ENCODE measurements at places on chromosomes 4 and X.

GRCh38 chrX:13059637-13060499, 15.4 kb upstream of the FAM9C start:
- no peak for DNase-seq

DNA sequence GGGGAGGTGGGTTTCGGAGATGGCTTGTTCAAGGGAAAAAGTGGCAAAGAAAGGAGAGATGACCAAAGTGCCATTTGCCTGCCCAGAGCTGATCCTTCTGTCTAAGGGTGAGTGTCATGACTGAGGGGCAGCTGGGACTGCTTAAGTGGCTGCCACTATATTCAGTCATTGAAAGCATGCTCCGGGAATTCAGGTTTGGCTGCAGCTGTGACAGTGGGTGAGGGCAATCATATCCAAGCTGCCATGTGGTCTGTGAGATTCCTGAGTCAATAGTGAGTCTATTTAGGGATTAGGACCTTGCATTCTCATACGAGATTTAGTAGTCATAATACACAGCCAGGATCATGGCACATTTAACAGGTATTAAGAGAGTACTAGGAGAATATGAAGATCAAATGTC, 138.8 kb upstream of the BANK1 start:
- DNase-seq: no peak

GRCh38 chr4:67052814-67053675, 492.3 kb downstream of the CENPC start:
- DNase-seq: no peak

- DNase-seq: no peak
Measured at GRCh38 chr4:41214825-41215146, 444 bp upstream of the APBB2 start.

DNA sequence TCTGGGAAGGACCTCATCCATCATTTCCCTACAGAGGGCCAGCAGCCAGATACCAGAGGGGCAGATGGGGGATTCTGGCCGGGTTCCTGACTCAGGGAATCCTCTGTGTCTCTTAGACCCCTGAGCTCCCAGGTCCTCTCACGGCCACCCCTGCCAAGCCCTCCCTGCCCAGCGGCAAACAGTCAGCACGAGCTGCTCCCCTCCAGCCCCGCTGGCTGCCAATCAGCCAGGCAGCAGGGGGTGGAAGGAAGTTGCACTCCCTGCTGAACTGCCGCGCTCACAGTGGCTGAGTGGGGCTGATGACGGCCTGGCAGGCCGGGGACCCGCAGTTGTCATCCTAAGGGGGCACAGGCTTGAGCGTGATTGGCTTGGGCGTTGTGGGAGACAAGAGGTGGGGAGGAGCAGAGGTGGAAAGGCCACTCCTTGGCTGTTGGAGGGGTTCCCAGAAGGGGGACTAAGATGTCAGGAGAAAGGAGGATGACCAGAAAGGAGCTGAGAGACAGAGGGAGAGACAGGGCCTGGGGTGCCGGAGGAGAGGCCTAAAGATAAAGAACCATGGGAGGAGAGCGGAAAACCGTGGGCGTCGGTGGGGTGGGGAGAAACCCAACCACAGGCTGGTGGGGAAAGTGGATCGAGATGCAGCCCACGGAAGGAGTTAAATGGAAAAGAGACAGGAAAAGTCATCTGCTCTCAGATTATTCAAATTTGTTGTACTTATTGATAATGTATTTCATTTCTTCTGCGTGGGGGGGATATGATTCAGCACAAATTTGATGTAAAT, 4.4 kb upstream of the CCDC149 start:
- DNase-seq: no peak

- DNase-seq: no peak
Measured at GRCh38 chrX:16664626-16665025, 14.7 kb downstream of the S100G start.

GRCh38 chr4:123588631-123589241, 192.1 kb downstream of the SPRY1 start:
- no peak for DNase-seq

GRCh38 chr4:98928131-98928504, 815 bp downstream of the EIF4E start:
- peak; percentile 69 for DNase-seq

DNA sequence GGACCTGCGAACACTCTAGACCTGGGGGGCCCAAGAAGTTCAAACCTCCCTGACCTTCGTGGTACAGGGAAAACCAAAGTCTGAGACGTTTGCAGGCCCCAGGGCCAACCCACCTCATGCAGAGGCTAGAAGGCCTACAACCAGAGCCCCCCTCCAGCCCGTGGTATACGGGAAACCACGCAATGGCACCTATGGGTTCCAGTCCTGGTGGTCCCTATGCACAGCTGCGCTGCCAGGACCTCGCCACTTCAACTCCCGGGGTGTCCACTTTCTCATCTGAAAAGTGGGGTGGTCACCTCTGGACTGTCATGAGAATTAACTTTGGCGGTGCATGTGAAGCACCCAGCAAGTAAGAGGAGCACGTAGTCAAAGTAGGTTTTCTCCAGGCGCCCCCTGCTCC, 8.4 kb upstream of the MSX1 start:
- DNase-seq: no peak

- no peak for DNase-seq
Measured at GRCh38 chrX:75623535-75623934, 100.7 kb upstream of the ZDHHC15 start.

DNA sequence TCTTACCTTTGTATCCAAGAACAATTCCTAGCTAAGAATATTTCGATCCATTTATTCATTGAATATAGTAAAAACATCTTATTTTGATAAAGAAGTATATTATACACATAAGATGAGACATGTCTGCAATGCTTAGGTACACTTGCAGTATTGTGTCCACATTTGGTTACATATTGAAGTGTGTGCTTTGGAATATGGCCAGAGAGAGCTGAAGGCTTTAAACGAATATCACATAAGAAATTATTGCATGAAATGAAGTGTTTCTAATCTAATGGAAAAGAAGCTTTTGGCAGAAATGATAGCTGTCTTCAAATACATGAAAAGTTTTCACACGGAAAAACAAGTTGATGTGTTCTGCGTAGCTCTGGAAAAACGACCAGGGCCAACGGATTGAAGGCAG, 516.1 kb upstream of the ZFP42 start:
- DNase-seq: no peak

DNA sequence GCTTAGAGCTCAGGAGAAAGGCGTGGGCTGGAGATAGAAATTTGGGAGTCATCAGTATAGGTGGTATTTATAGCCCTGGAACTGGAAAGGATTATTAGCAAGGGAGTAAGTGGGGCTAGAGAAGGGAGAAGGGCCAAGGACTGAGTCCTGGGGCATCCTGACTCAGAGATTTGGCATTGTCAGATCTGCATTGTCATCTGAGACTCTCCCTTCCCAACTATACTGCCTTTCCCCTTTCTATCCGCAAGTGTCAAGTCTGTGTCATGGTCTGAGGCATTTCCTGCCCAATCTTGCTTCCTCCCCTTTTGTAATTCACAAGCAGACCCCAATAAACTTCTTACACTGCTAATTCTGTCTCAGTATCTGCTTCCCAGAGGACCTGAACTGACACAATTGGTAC, 24.4 kb upstream of the SLC25A43 start:
- DNase-seq: no peak

DNA sequence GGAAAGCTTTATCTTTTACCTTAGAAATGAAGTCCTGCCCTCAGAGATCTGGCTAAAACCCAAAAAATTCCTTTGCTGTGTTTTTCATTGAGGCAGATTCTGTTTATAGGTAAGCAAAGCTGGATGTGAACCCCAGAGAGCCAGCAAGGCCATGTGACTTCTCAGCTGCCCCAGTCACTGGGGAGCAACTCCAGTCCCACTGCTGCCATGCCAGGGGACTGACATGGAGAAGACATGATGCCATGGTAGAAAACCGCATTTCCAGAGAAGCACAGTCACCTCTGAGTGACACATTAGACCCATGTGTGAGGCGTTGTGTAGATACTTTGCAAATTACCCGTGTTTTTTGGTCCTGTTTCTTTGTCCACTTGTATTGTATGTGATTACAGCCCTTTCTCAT, 45.4 kb downstream of the PTTG2 start:
- DNase-seq: no peak
